Stimulated activated CD4-positive, alpha-beta T cell treated with anti-CD3 and anti-CD28 coated beads, Interleukin-12 subunit alpha, Interleukin-12 subunit beta, amount 100 ng/mL, for 4 hours (primary cell): ENCODE measurements at places on chromosomes 12 and 14.

GRCh38 chr12:50032515-50032853 is 7.2 kb upstream of the RACGAP1 start:
- no peak for DNase-seq

GRCh38 chr12:19577281-19577530 is 137.9 kb downstream of the AEBP2 start:
- DNase-seq: no peak

DNA sequence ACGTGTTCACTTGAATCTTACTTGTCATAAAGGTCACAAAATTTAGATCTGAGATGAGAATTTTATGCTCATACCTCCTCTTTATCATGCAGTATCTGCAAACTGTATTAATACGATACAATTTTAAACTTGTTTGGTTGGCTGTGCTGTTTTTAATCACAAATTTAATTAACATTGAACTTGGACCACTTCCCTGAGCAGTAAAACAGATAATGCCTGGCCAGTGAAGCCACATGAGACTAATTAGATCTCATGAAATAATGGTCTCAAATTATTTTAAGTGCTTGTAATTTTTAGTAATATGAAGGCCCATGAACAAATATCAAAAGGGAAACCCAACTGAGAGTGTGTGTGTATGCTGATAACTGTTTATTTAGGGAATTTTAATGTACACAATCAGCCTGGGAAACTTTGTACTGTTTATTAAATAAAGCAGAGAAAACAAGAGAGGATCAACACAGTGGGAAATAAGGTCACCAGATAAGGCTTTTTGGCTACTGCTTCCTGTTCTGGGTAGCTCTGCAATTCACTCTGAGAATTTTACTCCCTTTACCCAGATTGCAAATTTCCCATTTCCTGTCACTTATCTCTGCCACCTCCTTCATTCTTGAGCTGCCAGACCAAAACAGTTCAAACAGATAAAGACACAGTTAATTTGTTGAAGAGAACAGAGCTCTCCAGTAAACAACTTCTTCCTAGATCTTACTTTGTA is 61.6 kb upstream of the GNPNAT1 start:
- DNase-seq: no peak

GRCh38 chr12:39723831-39724230 is 104.2 kb upstream of the ABCD2 start:
- DNase-seq: no peak

- no peak for DNase-seq
Measured at GRCh38 chr12:3565985-3566384, 75.0 kb downstream of the PRMT8 start.

DNA sequence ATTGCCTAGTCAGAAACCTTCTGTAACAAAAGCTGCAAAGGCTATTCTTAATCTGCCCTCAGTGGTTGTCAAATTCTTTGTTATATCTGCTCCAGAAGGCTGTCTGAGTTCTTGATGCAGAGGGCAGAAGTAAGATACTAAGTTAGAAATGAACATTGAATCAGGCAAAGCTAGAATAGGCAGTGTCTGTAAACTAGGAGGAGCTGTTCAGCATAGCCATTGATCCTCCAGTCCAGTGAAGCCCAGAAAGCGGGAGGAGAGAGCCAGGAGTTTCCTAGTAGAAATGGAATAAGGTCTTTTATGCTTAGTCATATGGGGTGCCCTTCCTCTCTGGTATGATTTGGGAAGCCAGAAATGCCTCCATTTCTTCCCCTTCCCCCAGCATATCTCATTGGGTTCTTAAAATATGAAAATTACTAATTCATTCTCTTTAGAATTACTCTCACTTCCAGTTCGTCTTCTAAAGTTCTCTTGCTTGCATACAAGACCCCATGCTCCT is 76.2 kb downstream of the APAF1 start:
- DNase-seq: no peak

DNA sequence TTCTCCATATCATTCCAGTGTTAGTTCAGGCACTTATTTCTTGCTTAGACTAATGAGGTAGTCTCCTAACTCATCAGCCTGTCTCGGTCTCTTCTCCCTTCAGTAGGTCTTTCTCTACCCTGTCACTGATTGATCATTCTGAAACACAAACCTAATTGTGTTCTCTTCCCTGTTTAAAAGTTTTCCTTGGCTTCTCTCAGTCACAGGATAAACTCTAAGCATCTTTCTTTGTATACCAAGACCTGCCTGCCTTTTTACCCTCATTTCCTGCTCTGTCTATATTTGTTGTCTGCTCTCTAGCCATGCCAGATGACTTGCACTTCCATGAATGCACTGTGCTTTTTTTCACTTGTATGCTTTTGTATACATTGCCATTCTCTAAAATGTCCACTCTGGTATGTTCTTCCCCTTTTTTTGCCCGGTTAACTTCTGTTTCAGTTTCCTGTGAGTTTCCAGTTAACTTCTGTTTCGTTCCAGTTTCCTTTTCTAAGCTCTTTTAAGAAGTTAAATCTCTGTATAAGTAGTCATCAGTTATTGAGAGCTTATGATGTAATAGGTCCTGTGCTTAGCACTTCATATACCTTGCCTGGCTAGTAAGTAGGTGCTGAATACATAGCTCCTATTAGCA is 12.8 kb downstream of the DIP2B start:
- DNase-seq: no peak

DNA sequence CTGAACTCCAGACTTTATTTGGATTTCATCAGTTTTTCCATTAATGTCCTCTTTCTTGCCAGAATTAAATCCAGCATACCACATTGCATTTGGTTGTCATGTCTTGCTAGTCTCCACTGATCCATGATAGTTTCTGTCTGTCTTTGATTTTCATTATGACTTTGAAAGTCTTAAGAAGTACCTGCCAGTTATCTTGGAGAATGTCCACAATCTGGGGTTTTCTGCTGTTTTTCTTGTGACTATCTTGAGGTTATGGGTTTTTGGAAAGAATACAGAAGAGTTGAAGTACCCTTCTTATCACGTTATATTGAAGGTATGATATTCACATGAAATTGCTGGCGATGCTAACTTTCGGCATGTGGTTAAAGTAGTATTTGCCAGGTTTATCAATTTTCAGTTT is 282.3 kb upstream of the PRICKLE1 start:
- DNase-seq: no peak

GRCh38 chr12:46874642-46875041 is 48.8 kb upstream of the SLC38A4 start:
- no peak for DNase-seq

DNA sequence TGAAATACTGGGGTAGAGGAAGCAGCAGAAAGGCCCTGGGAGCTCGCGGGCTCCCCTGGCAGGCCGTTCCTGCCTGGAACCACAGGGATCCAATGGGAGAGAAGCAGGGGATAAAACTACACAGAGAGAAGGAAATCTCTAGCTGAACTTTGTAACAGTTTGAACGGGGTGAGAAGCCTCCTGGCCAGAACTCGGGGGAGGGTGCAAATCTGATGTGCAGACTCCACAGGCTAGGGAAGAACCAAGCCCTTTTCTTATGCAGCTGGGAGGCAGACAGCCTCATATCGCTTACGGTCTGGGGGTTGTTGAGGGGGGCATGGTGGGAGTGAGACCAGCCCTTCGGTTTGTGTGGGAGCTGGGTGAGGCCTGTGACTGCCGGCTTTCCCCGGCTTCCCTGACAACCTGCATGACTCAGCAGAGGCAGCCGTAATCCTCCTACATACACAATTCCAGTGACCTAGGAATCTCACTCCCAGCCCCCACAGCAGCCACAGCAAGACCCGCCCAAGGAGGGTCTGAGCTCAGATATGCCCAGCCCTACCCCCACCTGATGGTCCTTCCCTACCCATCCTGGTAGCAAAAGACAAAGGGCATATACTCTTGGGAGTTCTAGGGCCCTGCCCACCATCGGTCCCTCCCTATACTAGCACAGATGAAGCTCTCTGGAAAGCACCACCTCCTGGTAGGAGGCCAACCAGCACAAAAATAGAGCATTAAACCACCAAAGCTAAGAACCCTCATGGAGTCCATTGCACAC is 143.0 kb downstream of the TMTC1 start:
- no peak for DNase-seq

DNA sequence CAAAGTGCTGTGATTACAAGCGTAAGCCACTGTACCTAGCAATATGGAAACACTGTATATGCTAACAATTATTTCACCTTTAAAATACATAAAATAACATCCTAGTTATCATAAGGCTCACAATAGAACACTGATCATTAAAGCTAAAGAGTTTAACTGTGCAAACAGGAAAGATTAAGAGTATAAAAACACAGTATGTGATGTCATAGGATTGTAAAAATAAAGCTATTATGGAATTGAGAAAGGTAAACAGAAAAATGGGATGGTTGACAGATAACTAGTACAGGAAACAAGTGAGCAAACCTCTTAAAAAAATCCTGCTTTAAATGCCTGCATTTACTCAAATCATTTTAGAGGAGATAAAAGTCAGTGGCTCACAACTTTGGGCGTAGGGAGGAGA is 10.8 kb upstream of the IPO8 start:
- DNase-seq: no peak

- DNase-seq: no peak
Measured at GRCh38 chr14:104576232-104576969, 3.2 kb upstream of the C14orf180 start.

DNA sequence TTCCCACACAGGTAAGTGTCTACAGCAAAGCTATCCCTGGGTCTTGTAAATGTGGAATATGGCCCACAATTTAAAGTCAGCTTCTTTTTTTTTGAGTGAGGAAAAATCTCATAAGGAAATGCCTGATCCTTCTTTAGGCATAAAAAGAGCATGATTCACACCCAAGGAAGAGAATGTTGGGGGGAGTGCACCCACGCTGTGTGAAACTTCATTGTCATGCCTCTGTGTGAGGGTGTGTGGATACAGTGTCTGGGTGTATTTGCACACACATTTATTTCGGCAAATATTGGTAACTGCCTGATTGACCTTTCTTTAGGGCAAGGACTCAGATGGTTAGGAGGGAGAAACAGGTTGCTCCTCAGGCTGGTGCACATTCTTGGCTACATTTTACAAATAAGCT is 196.8 kb upstream of the STXBP6 start:
- DNase-seq: no peak

GRCh38 chr12:124625867-124626675 is 58.7 kb upstream of the NCOR2 start:
- DNase-seq: no peak

DNA sequence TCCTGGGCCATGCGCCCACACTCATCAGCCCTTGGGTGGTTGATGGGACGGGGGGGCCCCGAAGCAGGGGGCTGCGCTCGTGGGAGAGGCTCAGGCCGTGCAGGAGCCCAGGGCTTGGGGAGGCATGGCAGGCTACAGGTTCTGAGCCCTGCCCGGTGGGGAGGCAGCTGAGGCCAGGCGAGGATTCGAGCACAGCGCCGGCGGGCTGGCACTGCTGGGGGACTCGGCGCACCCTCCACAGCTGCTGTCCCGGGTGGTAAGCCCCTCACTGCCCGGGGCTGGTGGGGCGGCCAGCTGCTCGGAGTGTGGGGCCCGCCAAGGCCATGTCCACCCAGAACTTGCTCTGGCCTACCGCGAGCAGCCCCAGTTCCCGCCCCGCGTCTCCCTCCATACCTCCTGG is 295.8 kb upstream of the SEL1L start:
- no peak for DNase-seq

DNA sequence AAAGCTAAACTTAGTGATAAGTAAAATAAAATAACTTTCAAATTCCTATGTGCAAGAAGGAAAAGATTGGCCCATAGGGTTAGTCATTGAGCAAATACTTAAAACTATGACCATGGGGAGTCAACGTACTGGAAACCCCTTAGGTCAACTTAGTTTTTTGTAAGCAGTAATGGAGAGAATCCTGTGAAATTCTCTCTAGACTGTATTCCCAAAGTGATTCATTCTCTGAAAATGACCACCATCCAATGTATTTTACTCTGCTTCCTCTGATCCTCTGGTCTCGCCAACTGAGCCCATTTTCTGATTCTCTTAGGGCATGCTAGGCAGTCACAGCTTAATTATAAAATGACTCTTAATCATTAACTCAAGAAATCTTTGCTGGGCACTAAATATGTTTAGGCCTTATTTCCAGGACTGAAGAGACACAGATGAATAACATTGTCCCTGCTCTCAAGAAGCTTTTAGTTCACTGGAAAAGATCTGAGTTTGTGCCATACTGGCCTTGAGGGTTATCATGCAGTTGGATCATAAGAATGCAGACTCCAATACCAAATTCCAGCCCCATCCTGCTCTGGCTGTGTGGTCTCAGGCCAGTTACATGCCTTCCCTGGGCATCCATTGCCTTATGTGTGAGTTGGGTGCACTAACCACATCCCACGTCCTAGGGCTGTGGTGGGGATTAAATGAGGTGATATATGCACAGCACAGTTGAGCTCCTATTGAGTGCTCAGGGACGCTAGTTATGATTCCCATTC is 732.4 kb downstream of the AACS start:
- DNase-seq: no peak

DNA sequence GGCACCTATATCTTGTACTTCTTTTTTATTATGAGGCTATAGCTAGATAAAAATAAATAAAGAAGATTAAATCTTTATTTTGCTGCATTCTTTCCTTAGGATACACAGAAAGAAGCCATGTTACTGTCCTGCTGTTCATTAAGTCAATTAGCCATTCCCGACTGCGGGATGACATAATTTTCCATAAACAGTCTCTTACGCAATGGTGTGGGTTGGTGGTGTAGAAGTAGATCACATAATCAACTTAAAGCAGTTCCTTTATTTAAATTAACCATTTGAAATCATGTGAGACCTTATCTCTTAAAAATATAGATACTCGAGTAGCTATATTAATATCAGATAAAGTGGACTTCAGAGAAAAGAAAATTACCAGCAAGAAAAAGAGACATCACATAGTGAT is 40.2 kb downstream of the TAOK3 start:
- no peak for DNase-seq

- no peak for DNase-seq
Measured at GRCh38 chr12:121750507-121750955, 38.0 kb downstream of the TMEM120B start.

GRCh38 chr14:76719666-76720065 is 41.6 kb upstream of the VASH1 start:
- no peak for DNase-seq

GRCh38 chr12:44377443-44378187 is 498.5 kb downstream of the NELL2 start:
- DNase-seq: no peak

DNA sequence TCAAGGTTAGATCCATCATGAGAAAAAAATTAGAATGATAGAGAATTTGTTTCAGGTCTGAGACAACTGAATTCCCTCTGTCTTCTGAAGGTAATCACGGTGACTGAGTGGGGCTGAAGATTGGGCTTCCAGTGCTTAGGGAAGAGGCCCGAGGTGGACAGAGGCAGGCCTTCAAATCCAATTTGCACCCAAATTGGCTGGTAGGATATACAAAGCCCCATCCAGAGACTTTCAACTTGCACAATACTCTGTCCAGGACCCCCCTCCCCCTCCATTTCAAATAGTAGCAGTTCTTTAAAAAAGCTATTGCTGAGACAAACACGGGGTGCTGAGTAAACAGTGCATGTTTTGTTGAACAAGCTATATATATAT is 3.6 kb upstream of the FOXG1 start:
- DNase-seq: no peak
